Hematopoietic multipotent progenitor cell treated with erythropoietin and hydrocortisone succinate and interleukin-3 and kit ligand, for 6 days (in vitro differentiated cells): ENCODE measurements at places on chromosomes 5 and 9.

DNA sequence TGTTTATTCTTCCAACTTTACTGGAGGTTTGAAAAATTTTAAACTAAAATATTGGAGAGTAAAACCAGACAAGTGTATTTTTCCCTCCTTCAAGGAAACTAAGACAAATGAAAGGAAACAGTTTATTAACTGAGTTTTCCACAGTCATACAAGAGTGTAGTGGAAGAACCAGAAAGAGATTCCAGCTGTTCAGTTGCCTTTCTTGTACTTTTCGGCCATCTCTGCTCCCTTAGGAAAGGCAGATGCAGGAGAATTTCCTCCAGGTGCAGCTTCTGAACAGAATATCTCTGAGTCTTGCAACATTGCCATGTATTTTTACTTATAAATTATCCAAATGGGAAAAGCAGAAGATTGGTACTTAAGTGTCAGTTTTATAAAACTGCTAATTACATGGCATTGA lies 217.1 kb downstream of the MAST4 start:
- DNase-seq, result no peak

- no peak for DNase-seq
Measured at GRCh38 chr9:99978221-99978620, 71.8 kb downstream of the STX17 start.

DNA sequence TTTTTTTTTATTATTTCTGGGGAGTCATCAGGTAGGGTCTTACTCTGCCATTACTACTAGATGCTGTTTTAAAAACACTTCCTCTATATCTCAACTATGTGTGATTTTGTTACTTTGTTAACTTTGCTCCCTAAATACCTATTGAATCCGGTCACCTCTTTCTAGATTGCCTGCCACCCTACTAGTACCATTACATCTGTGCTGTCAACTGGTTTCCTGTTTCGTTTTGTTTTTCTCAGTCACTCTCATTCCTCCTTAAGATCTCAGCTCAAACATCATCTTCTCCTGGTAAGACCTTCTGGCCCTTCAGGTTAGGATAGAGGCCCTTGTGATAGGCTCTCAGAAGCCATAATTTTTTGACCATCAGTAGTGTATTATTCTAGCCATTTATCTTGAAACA lies 324.2 kb upstream of the ATP10B start:
- no peak for DNase-seq

- DNase-seq, result no peak
Measured at GRCh38 chr9:78805771-78806170, 508.8 kb downstream of the PSAT1 start.

DNA sequence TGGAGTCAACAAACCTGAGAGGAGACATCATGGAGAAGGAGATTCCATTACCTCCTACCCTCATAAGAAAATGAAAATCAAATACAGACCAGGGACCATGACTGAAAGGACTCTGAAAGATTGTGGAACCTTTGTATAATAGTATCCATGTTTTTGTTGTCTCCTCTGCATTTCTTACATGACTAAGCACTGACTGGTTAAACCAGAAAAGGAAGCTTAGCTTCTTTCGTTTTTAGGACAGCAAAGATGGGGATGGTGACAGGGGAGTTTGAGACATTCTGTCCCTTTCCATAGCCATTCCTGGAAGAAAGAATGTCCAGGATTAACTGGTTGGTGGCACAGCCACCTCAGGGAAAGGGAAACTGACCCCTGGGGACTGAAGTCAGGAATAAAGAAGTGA lies 22.2 kb downstream of the ITGA1 start:
- DNase-seq, result no peak

DNA sequence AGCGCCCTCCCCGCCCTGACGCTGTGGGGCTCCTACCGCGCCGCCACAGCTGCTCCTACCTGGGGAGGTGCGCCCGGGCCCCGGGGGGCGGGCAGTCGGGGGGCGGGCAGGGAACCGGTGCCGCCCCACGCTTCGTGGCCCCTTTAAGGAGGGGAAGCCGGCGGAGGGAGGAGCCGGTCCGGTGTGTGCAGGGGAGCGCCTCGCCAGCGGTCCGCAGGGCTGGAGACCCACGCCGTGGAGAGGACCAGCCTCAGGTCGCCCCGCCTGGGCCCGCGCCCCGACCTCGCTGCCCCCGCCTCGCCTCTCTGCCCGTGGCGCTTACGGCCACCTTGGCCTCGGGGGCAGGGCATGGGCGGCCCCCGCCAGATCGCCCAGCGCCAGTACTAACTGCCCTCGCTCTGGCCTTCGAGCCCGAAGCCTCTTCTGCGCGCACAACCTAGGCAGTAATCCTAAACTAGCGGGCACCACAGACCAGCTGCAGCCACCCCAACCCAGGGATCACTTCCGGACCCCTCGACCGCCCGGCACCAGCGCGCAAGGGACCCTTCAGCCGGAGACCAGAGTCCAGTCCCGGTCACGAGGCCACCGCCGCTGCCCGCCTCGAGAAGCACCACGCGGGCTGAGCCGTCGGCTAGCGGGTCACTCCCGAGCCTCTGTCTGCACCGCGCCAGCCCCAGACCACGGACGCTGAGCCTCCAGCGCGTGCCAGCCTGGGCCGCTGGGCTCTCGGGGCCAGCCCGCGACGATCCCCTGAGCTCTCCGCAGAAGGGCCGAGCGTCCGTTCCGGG lies at the start of gene FOXE1:
TSS of gene FOXE1 (plus strand) at position 171 of the 788 bp plus-strand sequence. CDS start 689 bp downstream, outside the sequence.
- no peak for DNase-seq
